Central memory CD4-positive, alpha-beta T cell (primary cell): ENCODE measurements at places on chromosomes 7 and 10.
A peak's percentile ranks its signal among the peaks of the same experiment; 100 is the strongest.

DNA sequence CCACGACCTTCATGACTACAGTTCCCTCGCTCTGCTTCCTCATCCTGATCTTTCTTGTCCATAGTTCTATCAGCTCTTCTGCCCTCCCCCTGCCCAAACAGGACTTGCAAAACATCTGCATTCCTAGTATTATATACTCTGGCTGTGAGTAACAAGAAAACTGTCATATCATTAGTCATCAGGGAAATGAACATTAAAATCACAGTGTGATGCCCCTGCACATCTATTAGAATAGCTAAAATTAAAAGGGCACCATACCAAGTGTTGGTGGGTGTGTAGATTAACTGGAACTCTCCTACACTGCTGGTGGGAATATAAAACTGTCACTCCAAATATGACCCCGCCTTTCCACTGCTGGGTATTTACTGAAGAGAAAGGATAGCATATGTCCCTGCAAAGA is 141.8 kb downstream of the C7orf25 start:
- DNase-seq, result no peak

GRCh38 chr10:3239920-3240894 is 67.6 kb upstream of the PITRM1 start:
- DNase-seq, result no peak

DNA sequence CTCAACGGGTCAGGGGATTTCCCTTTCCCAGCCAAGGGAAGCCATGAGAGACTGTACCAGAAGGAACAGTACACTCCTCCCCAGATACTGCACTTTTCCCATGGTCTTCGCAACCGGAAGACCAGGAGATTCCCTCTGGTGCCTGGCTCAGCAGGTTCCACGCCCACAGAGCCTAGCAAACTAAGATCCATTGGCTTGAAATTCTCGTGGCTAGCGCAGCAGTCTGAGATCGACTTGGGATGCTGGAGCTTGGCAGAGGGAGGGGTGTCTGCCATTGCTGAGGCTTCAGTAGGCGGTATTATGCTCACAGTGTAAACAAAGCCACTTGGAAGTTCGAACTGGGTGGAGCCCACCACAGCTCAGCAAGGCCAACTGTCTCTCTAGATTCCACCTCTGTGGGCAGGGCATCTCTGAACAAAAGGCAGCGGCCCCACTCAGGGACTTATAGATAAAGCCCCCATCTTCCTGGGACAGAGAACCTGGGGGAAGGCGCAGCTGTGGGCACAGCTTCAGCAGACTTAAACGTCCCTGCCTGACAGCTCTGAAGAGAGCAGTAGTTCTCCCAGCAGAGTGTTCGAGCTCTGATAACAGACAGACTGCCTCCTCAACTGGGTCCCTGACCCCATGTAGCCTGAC is 29.6 kb downstream of the SLC16A12 start:
- DNase-seq, result no peak

GRCh38 chr10:84469470-84469869 is 141.1 kb downstream of the CCSER2 start:
- DNase-seq, result no peak

- DNase-seq, result peak; percentile 49
These were observed 500 bp downstream of the CUL1 start for GRCh38 chr7:148699024-148699781.

- DNase-seq, result no peak
These were observed 150.4 kb downstream of the JCAD start for GRCh38 chr10:29908962-29909361.

GRCh38 chr7:2038931-2039728 is 193.6 kb downstream of the MAD1L1 start:
- no peak for DNase-seq

DNA sequence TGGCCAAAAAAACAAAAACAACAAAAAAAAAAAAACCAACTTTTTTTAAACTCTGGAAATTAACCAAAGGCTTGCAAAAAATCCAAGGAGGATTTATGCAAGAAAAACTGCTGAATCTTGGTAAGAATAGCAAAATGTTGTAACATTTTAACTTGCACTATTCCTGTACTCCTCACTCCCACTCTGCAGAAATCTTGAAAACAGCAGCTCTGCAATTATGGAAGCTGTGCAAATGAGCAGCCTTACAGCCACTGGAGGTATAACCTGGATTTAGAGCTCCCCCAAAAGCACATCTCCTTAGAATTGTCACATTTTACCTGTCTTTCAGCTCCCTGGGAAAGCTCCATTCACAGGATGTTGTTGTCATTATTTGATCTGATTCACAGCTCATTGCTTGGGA is 41.8 kb upstream of the LRGUK start:
- no peak for DNase-seq

- DNase-seq, result no peak
These were observed 62.1 kb upstream of the COL13A1 start for GRCh38 chr10:69739634-69740033.

GRCh38 chr10:73909540-73910115 is 1.3 kb upstream of the PLAU start:
- DNase-seq, result no peak

- no peak for DNase-seq
These were observed 25.6 kb downstream of the PUS7 start for GRCh38 chr7:105496521-105496920.

DNA sequence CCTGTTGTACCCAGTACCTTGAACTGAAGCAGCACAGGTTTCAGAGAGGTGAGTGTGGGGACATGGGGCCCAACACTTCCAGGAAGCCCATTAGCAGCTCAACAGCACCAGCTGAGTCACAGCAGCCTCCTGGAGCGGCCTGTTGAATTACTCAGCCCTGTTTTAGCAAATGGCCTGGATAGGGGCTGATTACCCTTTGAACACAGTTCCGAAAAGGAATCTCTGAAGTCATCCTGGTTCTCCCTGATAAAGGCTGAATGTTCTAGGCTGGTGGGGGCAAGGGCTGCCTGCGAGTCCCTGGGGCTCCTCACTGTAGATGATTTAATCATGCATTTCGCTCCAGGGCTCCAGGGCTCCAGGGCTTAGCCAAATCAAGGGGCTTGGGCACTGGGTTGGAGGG is 287.5 kb downstream of the GRID1 start:
- DNase-seq, result no peak

GRCh38 chr7:36613031-36613614 is 111.2 kb downstream of the AOAH start:
- no peak for DNase-seq

DNA sequence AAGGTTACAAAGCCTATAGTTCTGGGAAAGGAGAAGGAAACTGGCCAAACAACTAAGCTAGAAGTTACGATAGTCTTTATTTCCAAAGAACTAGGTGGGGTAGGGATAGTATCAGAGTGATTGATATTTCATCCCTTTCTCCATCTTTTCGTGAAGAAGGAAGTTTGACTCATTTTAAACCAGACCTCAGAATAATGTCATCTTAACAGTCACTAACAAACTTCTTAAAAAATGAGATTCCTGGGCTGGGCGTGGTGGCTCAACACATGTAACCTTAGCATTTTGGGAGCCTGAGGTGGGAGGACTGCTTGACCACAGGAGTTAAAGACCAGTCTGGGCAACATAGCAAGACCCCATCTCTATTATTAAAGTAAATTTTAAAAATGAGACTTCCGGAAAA is 69.4 kb downstream of the ARL4A start:
- DNase-seq, result no peak

GRCh38 chr10:21953585-21954057 is 49.9 kb downstream of the DNAJC1 start:
- peak; percentile 8 for DNase-seq

- no peak for DNase-seq
These were observed 468.1 kb upstream of the IGFBP3 start for GRCh38 chr7:46389146-46389545.

DNA sequence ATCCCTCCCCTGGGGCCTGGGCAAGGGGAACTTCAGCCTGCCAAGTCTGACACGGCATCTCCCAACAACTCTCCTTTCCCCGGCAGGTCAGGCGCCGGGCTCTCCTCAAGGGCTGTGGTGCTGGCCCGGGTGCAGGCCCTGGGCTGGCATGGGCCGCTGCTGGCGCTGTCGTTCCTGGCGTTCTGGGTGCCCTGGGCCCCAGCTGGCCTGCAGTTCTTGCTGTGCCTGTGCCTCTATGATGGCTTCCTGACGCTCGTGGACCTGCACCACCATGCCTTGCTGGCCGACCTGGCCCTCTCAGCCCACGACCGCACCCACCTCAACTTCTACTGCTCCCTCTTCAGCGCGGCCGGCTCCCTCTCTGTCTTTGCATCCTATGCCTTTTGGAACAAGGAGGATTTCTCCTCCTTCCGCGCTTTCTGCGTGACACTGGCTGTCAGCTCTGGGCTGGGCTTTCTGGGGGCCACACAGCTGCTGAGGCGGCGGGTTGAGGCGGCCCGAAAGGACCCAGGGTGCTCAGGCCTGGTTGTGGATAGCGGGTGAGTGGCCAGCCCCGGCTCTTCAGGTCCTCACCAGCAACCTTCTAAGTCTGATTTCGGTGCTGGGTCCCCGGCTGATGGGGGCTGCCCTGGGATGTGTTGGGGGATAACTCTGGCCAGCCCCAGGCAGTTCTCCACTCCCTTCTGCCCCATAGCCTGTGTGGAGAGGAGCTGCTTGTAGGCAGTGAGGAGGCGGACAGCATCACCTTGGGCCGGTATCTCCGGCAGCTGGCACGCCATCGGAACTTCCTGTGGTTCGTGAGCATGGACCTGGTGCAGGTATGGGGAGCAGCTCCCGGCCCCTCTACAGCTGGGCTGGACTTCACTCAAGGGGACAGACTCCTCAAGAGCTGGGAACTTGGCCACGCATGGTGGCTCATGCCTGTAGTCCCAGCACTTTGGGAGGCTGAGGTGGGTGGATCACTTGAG is 19.5 kb upstream of the C10orf95 start:
- no peak for DNase-seq

DNA sequence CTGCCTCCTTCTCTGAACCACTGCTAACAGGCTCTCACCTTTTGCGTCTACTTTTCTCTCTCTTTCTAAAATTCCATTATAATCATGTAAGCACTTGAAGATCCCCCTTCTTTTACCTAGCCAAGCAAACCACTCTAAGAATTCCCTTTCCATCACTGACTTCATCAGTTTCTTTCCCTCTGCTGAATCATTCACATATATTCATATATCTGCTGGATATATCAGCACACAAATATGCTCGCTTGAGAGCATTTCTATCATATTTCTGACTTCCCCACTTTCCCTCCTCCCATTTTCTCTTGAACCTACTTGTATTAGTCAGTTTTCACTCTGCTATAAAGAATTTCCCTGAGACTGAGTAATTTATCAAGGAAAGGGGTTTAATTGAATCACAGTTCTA is 84.2 kb upstream of the LRRN3 start:
- no peak for DNase-seq

DNA sequence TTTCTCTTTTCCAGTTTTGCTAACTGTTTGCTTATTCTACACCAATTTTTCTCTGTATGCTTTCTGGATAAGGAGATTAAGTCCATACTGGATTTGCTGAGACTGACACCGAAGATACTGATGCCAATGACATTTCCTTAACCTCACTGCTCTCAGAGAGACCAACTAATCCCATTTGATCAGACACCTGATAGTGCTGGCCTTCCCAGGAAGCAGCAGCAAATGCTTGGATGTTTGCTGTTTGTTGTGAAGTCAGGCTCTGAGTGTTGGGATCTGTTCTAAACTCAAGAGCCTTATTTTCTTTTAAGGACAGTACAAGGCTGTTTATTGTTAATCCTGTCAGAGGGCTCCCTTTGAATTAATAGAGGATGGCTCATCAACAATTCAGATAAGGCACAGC is 143.3 kb downstream of the ANK3 start:
- DNase-seq, result no peak

GRCh38 chr7:47580811-47581331 is 1.0 kb downstream of the TNS3 start:
- DNase-seq, result no peak

GRCh38 chr10:51000164-51000563 is 74.1 kb upstream of the PRKG1 start:
- DNase-seq, result no peak

GRCh38 chr10:113866551-113867394 is 12.3 kb downstream of the NHLRC2 start:
- no peak for DNase-seq

GRCh38 chr10:113644185-113645120 is 19.4 kb downstream of the NRAP start:
- DNase-seq, result no peak

DNA sequence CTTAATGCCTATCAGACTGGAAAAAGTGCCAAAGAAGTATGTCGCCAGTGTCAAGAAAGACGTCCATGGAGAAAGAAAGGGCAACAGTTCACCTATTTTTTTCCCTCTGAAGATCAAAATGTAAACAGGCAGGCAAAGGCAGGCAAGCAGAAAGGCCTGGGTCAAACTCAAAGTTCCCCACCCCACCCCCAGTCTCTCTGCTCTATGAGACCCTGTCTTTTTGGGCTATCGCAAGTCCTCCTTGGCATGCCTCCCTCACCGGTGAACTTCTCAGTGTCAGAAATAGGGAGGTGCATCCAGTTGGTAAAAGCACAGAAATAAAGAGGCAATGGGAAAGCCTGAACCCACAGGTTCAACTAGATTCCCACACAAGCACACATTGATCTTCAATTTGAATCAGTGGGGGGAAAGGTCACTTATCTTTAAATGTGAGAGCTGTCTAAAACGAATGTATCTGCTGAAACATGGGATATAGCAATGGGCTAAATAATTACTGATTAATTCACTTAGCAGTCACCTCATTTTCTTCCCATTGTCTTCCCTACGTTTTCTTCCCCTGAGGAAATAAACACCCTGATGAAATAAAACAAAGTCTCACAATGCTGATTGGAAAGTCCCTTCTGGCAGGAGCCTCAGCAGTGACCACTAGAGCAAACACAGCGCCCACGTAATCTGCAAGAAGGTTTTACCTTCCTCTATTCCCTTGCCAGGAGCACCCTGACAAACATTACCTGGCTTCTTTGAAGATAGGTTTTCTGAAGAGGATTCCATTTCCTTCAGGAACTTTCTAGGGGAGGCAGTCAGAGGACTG is 31.1 kb downstream of the JAZF1 start:
- no peak for DNase-seq

GRCh38 chr10:43249151-43249961 is 17.5 kb downstream of the RASGEF1A start:
- no peak for DNase-seq

DNA sequence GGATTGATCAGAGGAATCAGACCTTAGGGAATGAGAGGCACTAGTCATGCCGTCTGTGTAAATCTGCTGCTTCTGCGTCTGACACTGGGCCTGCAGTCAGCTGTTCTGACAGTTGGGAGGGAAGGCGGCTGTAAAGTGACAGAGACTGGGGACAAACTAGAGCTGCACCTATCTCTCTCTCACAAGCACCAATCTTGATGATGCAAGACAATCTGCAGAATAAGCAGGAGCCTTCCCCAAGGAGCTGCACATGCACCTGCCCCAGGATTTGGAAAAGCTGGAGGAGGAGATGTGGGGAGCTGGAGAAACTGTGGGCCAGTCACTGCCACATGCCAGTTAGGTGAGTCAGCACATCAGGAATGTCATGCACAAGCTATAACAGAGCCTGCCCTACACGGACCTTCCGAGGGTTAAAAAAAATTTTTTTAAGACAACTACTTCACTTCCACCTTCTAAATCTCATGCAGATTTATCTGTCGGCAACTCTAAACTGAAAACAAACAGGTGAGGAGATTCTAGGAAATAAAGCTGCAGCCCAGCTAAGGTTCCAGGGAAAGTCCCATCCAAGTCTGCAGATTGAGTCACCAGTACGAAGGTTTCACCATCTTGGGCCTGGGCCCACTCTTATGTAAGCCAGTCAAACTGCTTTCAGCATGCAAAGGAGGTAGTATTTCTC is 39.2 kb downstream of the ENO4 start:
- no peak for DNase-seq
